ENCODE measurements at places on chromosomes 12 and 14. TPM values are rescaled to one million over a fixed set of nuclear protein-coding genes. Genes with fewer than 3 reads are reported as not detected.

BEGAIN gene
- 0.31 TPM for total RNA-seq

NELL2 gene
- 0.90 TPM for total RNA-seq

GRCh38 chr14:104632781-104633180 is 28.2 kb upstream of the TMEM179 start:
- no peaks in the 10 kb centered on the region for H3K27me3 ChIP-seq
- H3K27ac ChIP-seq, result no peak overlapping the region
- H3K36me3 ChIP-seq, result no peaks in the 10 kb centered on the region
- DNase-seq, result no peak
- no peak overlapping the region for H3K4me3 ChIP-seq
- H3K4me1 ChIP-seq, result no peaks in the 10 kb centered on the region

- H3K27ac ChIP-seq, result no peak overlapping the region
- no peaks in the 10 kb centered on the region for H3K4me1 ChIP-seq
- no peak overlapping the region for H3K4me3 ChIP-seq
- H3K27me3 ChIP-seq, result no peaks in the 10 kb centered on the region
Observed at GRCh38 chr14:31283578-31284252, 76.1 kb upstream of the HECTD1 start.

RASSF9 gene
- total RNA-seq, result 12.8 TPM

GRCh38 chr14:68622856-68623255 is 170.0 kb downstream of the ZFP36L1 start:
- DNase-seq, result no peak
- H3K36me3 ChIP-seq, result no peaks in the 10 kb centered on the region
- no peak overlapping the region for H3K27ac ChIP-seq
- no peaks in the 10 kb centered on the region for H3K27me3 ChIP-seq
- H3K4me1 ChIP-seq, result peaks cover 56% of the 10 kb centered on the region

All from heart right ventricle (tissue), 16 donors.